ENCODE measurements at places on chromosomes 11 and 22.

- no peak for DNase-seq
Observed at GRCh38 chr11:373716-374551, 4.6 kb downstream of the B4GALNT4 start.

DNA sequence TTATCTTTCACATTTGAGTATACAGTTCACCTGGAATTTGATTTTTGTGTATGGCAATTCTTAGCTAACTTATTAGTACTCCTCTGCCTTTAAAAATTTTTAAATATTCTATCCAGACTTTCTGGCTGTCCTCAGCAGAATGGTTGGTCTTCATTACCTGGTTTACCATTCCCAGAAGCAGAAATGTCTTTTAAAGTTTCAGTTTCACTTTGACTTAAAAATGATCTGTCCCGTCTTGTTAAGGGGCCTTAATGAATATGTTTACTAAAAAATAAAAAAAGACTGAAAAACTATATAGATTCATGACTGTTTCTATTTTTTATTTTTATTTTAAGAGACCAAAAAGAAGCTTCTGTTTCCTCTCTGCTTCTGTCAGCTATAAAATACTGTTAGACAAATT lies 70.5 kb upstream of the TNRC6B start:
- DNase-seq = no peak

- DNase-seq = no peak
Observed at GRCh38 chr11:45208135-45208534, 61.7 kb downstream of the PRDM11 start.

DNA sequence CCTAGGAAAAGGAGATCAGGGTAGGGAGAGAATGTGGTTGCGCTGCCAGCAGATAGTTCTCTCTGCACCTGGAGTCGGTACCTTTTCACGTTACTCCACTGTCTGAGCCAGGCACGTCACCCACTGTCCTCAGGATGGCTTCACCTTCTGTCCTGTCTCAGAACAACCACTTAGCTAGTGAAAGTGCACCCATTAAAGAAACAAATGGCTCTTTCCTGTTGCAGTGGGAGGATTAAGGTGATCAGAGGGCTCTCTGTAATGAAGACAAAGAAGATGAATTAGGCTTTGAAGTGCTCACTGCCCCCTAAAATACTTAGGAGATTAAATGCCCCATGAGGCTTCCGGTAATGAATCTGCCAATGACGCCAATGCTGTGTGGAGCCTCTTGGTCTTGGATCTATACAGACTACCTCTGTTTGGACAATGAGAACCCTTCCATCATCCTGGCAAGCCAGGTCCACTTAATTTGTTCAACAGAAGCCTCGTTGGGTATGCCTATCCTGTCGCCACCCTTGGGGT lies 113.7 kb downstream of the INSC start:
- DNase-seq = no peak

GRCh38 chr11:115421352-115421991 lies 82.7 kb downstream of the CADM1 start:
- no peak for DNase-seq

- DNase-seq = no peak
Observed at GRCh38 chr11:2142762-2143202, 3.6 kb upstream of the IGF2 start.

DNA sequence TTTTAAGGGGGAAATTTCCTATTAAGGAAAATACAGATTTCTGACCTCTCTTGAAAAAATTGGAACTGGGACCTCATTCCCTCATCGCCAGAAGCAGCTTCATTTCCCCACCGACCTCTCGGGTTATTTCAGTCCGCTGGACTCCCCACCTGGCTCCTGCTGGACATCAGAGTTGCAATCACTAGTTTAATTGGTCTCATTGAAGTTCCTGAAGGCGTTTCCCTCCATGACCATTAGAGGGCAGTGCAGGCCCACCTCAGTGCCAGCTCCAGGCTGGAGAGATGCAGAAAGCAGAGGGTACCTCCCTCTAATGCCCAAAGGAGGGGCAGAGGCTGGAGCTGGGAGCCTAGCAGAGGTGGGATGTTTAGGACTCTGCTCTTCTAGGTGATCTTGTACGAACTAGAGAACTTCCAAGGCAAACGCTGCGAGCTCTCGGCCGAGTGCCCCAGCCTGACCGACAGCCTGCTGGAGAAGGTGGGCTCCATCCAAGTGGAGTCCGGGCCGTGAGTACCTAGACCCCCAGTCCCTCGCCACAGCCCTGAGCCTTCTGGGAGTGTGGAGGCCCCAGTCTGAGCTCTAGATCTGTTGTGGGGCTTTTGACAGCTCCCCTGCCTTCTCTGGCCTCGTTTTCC lies 2.7 kb downstream of the CRYBB3 start:
- DNase-seq = peak; percentile 65

- DNase-seq = no peak
Observed at GRCh38 chr22:27133681-27134314, 476.4 kb downstream of the MIAT start.

DNA sequence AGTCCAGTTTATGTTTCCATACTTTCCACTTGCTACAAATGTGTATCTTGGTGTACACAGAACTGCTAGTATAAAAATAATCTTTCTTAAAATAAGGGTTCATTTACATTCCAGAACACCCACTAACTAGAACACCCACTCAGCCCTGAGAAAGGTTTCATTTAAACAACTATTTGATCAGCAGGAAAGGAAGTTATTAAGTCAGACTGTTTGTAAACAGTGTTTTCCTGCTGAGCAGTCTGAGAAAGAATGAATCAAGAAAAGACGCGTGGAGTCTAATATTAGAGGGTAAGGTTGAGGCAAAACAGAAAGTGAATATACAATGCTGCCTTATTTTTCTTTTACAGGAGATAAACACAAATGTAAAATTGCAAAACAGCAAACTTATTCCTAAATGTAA lies 32.7 kb downstream of the NARS2 start:
- no peak for DNase-seq

DNA sequence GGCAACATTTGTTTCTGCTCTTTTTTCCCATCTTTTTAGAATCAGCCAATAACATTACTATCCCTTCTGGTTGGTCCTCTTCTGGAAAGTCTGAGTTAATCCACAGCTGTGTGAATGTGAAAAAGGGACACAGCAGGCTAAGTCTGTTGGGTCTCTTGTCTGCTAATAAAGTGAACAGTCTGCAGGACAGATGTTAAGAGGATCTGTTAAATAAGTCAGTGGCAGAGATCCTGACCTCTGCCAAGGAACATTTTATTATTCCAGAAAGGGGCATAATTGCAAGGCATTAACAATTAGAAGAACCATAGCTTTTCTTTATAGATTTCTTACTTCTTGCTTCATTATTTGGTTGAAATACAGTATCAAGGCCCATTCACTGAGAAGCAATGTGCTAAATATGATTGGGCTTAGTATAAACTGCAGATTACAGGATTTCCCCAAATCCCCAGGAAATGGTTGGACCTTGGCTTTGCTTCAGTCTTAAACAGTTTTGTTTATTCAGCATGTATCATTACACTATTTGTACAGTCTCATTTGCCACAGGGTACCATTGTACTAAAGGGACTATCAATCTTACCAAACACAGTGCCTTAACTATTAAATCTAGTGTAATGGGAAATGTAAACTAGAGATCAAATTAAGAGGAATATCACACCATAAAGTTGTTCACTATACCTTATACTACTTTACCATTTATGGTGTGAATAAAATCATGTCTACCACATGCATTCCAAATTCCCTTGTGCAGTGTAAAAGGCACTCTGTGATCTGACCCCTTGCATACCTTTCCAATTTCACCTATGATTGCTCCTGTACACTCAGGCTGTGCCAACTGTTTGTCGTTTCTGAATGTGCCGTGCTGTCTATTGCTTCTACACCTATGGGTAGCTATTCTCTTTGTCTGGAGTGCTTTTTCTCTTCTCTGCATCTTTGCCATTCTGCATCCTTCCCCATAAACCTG lies 274.0 kb downstream of the SOX6 start:
- no peak for DNase-seq

GRCh38 chr11:9039198-9039597 lies 35.4 kb upstream of the NRIP3 start:
- no peak for DNase-seq

- DNase-seq = no peak
Observed at GRCh38 chr11:134504146-134504905, 92.3 kb upstream of the B3GAT1 start.

DNA sequence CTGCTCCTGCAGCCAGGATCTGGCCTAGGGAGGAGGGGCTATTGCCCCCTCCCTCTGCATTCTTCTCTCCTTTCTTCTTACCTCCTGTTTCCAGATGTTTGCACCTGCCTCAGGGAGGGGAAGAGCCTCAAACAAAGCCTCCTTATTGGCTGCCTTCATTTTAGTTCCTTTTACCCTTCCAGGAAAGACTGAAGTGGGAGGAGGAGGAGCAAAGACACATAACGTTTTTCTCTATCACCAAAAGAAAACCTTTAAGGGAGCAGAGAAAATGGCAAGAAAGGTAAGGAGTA lies 13.3 kb upstream of the CHRM1 start:
- no peak for DNase-seq

DNA sequence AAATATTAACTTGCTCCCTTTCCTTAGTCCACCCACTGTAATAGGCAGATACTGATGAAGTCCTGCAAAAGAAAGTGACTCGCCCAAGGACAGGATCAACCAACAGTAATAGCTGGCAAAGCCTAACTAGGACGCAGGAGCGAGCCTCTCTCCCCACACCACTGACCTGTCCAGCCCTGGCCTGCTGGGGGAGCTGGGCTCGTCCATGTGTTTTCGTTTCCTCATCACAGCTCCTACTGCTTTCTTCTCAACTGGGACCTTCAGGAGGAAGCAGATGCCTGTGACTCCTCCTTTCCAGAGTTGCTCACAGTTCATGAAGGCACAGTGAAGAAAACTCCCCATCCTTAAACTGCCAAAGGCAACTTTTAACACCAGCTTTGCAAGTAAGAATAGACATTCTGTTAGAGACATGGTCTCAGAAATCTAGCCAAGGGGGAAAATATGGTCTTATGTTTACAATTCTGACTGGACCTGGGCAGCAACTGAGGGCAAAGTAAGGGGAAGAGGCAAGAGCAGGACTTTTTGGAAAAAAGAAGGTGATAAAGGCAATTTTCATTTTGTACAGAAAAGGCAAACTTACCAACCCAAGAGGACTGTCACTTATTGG lies 11.6 kb upstream of the GPHA2 start:
- no peak for DNase-seq

DNA sequence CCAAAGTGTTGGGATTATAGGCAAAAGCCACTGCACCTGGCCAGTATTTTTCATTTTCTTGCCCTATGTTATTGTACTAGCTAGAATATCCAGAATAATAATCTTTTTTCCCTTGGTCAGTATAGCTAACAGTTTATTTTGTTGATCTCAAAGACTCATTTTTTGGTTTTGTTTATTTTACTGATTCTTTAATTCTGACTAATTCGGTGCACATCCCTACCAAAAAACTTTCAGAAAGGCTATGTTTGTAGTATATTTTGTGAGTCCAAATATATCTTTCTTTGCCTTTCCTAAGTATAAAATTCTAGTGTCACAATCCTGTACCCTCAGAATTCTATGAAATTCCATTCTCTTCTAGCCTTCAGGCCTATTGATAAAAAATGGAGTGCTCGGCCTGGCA lies 84.3 kb downstream of the PHF21A start:
- no peak for DNase-seq

DNA sequence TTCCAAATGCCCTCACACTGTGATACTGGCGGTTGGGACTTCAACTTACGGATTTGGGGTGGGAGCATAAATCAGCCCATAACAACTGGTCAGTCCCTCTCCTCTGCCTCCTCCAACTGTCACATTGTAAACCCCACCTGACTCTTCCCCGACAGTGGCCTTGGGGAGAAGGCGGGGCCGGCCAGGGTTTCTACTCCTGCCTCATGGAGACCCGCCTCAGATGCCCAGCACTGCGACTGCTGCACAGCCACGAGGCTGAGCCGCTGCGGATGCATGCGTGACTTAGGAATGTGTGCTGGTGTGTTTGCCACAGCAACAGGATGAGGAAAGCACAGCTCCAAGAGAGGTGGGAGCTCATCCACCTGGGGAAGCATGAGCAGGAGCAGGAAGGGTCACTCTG lies 914.2 kb downstream of the NTM start:
- DNase-seq = no peak

DNA sequence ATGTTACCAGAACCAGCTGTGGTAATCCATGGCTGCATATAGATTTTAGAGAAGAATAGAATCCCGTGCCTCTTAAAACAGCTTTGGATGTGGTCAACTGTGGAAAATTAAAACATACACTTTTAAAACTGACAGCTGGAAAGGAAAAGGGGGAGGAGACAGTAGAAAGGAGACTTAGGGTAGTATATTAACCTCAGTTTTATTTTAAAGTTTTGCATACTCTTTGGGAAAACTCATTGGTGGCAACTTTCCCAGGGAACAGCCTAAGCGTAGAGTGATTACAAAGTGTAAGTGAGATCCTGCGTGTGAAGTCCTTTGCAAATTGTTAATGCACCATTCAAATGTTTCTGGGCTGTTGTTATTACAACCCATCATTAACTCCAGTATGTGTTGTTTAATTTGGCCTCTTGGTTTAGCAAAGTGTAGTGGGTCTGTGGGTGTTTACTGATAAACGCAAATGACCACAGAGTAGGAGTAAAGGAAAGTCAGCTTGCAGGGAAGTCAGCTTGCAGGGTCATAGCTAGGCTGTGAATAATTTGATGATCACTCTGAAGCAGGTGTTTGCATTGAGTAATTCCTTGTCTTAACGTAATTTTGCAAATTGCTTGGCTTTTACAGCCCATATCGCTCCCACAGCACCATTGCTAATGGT lies 88.0 kb upstream of the DBX1 start:
- DNase-seq = no peak

GRCh38 chr22:22086501-22087158 lies 104.0 kb upstream of the TOP3B start:
- DNase-seq = no peak

- no peak for DNase-seq
Observed at GRCh38 chr11:10743354-10744000, 7.6 kb upstream of the CTR9 start.

GRCh38 chr22:49208768-49209252 lies 618.9 kb downstream of the BRD1 start:
- peak; percentile 17 for DNase-seq

DNA sequence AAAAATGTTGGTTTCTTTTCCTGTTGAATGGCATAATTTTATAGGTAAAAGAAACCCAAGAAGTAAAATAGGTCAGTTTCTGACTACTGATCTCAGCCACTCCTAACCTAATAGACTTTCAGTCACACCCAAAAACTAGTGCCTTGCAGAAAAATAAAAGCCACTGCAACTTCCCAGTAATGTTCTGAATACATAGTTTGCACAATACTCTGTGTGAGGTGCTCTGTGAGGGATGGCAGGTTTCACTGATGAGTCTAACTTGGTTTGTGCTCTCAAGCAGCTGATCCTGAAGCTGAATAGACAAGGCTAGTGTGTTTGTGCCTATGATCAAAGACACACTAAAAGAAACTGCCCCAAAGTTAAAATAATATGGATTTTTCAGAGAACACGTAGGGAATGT lies 758.3 kb downstream of the NELL1 start:
- DNase-seq = no peak

DNA sequence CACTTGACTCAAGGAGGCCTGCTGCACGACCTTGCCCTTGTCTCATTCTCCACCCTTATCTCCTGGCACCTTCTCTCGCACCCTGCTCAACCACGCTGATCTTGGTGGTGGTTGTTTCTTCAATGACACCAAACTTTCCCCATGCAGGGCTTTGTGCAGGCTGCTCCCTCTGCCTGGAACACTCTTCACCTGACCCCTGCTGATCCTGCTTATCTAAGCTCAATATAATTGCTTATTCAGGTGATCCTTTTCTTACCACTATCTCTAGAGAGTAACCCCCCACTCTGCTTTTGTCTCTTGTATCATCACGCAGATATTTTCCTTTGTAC lies 604.4 kb downstream of the BUD13 start:
- DNase-seq = no peak
